Stimulated activated CD8-positive, alpha-beta memory T cell treated with anti-CD3 and anti-CD28 coated beads, Interleukin-2, amount 100 ng/mL, for 1 hour (primary cell): ENCODE measurements at places on chromosomes 2 and 18.

DNA sequence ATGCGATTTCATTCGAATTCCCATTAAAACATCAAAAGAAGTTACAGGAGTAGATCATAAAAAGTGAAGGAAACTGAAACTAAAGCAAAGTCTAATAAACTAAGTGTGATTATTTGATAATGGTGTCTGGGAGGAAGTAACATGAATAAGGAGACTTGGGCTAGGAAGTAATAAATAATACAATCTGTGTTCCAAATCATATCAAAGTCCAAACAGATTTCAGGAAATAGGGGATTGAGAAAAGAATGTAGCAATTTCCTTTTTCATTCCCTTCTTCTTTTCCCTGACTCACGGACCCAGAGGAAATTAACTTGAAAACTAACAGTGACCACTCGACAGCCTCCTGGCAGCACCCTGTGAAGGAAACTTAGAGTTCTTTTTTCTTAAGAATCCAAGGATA, 758.4 kb upstream of the GCFC2 start:
- DNase-seq: no peak

DNA sequence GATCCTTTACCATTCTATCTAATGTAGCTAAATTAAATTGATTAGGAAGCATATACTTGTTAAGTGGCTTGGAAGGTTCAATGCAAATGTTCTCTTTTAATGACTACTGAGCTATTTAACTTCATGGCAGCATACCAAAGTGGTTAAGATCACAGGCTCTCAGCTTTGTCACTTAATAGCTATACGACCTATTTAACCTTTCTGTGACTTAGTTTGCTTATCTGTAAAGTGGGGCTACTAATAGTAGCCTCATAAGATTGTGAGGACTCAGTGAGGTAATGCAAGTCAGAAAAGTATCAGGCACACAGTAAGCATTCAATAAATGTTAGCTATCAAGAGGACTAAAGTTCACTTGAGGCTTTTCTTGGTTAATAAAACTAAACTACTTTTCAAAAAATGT, 4.3 kb downstream of the CKAP2L start:
- DNase-seq: no peak

DNA sequence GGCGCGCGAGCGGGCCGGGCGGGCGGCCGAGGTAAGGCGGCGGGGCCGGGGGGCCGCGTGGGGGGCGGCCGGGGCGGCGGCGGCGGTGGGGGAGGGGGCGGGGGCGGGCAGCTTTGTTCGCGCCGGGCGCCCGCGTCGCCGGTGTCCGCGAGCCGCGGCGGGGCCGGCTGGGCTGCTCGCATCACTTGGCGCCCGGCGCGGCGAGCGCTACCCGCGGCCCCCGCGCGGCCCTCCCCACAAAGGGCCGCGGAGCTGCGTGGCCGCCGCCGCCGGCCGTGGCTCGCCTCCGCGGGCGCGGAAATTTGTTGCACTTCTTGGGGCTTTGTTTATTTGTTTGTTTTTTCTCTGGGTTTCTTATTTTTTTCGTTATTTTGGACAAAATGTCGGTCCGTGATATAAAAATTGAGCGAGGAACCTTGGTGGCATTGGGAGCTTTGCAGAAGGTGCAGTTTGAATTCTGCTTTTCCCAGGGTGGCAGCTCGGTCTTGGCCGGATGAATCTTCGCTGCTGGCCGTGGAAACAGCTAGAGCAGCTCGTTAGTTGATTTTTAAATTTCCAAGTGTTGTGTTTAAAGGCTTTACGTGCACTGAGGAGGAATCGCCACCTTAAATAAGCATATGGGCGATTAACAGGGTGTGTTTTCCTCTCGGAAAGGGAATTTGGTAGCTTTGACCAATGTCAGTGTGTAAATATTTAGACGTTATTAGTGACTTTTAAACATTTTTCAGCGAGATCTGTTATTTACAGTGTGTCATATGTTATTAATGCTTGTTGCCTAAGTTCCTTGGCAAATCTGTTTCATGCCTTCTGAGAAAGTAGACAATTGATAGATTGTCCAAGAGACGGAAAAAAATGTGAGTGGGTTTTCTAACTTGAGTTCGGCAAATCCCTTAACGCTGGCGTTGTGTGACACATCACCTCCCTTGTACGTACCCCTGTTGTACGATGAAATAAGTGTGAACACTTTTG, 822 bp downstream of the UBE2E3 start:
- DNase-seq: no peak

DNA sequence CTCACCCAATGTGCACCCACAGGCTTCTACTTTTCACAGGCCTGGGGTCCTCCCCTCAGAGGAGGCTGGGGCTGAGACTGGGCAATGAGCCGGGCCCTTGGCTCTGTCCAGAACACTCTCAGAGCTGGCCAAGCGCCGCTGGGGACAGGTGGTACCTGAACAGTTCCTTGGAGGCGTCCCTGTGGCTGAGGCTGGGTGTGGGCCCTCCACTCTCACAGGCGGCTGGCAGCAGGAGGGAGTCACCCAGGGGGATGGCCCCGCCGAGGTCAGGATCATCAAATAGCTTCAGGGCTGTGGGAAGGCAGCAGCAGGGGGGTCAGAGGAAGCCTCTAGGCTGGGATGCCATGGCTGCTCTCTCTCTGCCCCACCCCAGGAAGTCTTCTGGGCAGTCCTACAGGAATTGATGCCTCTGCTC, 27.1 kb downstream of the HS1BP3 start:
- DNase-seq: no peak

GRCh38 chr2:202636213-202636513, 1.4 kb downstream of the FAM117B start:
- no peak for DNase-seq

DNA sequence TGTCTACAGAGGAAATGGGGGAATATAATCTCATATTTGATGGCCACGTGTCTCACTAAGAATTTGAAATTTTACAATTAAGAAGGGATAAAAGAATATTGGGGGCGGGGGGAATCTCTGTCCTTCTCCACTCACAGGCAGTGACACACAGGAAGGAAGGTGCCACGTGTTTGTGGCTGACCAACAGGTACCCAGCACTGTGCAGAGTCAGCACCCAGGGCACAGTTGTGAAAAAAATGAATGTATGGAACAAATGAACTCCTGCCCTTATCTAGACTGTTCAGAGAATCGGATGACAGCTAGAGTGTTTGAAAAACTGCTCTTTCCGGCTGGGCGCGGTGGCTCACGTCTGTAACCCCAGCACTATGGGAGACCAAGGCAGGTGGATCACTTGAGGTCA, 317.0 kb upstream of the MYT1L start:
- no peak for DNase-seq
